ENCODE measurements at places on chromosomes 5 and 9.

- no peak for DNase-seq
Observed at GRCh38 chr5:12258549-12258948, 354.3 kb upstream of the CTNND2 start.

- DNase-seq: no peak
Observed at GRCh38 chr5:23105021-23105420, 251.9 kb upstream of the CDH12 start.

DNA sequence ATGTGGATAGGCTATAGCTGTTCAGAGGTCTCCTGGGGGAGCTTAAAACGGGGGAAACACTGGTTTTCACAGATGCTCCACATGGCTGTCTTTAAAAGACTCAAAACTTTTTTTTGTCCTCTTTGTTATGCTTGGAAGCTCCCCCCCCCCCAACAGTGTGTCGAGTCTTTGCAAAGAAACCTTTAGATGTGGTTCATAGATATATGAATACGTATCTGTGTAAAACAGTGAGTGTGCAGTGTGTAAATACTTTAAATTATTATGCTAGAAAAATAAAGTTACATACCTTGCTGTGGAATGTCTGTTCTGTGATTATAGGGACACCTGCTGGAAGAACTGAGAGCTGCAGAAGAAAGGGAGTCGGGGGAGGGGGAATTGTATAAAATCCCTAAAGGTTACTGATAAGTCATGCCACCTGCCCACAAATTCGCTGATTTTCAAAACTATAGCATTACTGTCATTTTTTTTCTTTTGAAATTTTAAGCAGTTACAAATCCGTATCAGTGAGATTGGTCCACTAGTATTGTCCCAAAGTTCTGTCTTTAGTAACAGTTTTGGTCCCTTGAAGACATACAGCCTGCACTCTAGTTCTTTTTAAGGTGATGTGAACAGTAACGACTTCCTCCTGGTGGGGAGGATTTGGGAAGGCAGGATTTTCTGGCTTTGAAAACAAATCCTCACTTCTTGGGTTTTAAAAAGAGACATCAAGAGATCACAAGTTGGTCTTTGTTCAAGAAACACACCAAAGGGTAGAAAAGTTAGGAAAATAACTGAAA, 22.9 kb downstream of the RGMB start:
- no peak for DNase-seq

DNA sequence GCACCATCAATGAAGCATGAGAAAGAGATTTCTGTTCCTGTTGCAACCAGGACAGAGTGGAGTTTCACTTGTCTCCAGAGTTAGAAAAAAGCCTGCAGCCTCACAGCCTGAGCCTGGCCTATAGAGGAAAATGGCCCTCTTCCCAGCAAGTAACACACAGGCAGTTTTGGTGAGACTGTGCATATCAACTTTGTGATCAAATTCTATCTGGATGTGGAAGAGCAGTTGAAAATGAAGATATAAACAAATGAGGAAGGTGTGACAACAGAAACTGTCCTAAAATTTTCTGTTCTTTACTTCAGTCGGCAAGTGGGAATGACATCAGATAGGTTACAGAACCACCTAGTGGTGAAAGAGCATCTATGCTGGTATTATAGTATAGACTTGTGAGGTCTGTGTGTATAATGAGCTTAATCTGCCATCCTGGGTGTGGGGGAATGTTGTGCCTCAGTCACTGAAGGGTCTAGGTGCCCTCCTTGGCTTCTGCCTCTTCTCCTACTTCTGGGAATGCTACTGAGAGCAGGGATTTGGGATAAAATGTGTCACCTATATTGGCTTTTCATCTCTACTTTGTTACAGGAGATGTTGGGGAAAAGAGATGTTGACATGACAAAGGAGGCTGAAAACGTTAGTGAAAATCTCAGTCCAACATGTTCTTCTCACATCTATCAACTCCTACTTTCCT, 28.2 kb downstream of the YIPF5 start:
- no peak for DNase-seq

DNA sequence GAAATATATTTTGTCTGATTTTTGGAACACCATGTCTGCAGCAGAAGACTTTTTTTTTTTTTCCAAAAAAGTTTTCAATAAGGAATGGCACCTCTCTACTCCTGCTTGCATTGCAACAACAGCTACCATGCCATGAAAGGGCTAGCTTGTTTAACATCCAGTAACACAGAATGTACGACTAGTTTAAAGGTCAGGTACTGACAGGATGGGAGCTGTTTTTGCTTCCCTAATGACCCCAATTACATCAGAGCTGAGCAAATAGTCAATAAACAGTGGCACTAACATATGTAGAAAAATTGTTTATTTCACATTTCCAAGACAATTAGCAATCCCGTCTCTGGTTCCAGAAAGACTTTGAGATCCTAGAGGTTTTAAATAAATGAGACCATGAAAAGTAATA, 693.8 kb downstream of the NR2F1-AS1 start:
- no peak for DNase-seq

GRCh38 chr5:107671742-107672210, 1.0 kb upstream of the EFNA5 start:
- no peak for DNase-seq

GRCh38 chr5:175387144-175387543, 56.8 kb downstream of the DRD1 start:
- DNase-seq: no peak

DNA sequence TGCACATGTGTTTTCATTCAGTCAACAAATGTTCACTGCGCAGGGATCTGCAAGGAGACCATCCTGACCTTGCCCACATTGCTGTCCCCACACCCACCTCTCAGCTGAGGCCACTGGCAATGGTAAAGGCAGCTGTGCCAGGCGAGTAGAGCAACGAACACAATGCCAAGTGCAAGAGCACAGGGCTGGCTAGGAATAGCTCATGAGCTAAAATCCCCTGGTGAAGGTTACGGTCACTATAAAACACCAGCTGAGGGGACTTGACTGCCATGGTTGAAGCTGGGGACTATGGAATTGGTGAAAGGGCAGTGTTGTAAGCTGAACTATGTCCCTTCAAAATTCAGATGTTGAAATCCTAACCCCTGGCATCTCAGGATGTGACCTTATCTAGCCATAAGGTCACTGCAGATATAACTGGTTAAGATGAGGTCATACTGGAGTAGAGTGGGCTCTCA, 96.1 kb downstream of the OTULIN start:
- DNase-seq: no peak

GRCh38 chr5:122940890-122941289, 95.5 kb downstream of the SNX24 start:
- DNase-seq: no peak

GRCh38 chr5:118371973-118372831, 616.1 kb downstream of the DTWD2 start:
- DNase-seq: no peak
